ENCODE measurements at places on chromosomes 7 and 10.

GRCh38 chr10:52172581-52172980, 141.5 kb upstream of the DKK1 start:
- DNase-seq, result no peak

DNA sequence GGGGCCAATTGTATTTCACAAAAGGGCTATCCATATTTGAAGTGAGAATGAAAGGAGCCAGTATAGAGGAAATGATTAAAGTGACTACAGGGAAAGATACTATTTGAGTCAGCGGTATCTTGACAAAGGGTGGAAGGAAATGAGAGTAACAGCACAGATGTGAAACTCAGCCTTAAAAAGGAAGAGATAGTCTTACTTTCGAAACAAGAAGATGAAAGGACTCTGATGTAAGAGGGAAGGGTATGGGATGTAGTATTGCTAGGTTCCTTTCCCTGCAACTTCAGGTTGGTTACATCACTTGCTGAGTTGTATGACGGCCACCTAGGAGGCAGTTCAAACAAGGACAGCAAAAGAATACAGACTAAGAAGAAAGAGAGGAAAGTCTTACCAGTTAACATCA, 13.7 kb downstream of the CISD1 start:
- no peak for DNase-seq

DNA sequence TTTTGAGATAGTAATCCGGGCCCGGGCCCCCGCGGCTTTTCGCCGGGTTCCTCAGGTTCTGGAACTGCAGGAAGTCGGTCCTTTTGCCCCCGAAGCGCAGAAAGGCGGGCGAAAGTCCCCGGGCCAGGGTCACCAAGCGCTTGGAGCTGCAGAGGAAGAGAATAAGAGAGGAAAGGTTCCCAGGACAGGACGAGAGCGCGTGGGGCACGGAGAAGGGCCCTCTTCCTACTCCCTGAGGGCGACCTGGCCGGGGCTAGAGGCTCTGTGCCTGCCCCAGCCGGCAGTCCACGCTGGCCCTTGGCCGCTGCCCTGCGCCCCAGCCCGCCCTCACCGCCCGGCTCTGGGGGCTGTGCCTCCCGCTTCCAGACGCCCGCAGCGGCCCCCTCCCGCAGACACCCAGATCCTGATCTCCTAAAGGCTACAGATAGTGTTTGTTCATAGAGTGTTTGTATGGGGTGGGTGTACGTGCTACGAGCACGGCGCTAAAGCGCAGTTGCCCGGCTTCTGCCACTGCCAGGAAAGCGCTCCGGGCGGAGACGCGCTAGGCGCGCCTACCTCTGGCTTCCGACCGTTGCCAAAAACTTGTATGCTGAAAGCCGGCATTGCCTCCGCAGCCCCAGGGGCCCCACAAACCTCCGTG, 3.2 kb downstream of the HPSE2 start:
- DNase-seq, result no peak

DNA sequence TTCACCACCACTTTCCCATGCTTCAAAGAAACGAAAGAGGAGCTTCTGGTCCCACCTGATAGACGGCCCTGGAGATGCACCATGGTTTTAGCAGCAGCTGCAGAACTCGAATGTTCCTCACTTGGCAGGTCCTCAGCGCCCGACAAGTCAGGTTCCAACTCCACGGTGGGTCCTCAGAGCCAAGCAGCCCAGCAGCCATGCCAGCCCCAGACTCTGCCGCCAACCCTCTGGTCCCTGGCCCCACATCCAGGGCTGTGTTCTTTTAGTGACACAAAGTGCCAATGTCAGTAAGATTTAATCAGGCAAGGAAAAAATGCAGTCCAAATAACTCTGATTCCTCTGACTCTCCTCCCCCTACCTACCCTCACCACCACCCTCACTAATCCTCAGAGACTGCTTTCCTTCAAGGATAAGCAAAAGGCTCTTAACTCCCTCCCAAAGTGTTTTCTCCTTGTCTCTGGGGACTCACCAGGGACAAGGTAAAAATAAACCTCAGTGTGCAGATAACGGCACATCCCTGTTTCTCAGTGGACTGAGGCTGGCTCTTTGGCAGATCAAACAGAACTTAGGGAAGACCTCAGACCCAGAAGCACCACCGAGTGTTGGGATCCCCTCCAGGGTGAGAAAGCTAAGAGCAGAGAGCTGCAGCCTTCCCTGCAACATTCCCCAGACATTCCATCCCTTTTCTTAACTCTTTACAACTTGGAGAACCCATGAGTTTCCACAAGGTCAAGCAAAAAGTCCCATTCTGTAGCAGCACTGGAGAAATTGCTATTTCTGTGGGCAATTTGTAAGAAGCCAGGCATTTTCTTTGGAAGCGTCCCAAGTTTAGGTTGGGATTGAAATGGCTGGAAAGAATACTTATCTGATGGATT, 358.9 kb downstream of the FRMD4A start:
- DNase-seq, result no peak
